Fibroblast of the conjunctiva (primary cell): ENCODE measurements at places on chromosomes 2 and 18.

DNA sequence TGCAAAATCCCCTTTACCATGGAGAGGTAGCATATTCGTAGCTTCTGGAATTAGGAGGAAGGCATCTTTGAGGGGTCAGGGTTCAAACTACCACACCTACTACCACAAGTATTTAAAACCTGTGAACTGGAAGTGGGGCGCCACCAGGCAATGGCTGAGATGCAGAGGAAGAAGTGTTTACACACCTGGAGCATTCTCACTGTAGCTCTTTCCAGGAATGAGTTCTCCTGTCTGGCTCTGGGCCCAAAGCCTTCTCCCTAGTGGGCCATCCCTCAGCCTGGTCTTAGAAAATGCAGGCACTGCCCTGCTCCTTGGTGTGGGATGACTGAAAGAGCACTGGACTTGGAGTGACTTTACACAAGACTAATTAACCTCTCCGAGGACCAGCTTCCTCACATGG, 30.7 kb upstream of the FOXI3 start:
- DNase-seq, result no peak

DNA sequence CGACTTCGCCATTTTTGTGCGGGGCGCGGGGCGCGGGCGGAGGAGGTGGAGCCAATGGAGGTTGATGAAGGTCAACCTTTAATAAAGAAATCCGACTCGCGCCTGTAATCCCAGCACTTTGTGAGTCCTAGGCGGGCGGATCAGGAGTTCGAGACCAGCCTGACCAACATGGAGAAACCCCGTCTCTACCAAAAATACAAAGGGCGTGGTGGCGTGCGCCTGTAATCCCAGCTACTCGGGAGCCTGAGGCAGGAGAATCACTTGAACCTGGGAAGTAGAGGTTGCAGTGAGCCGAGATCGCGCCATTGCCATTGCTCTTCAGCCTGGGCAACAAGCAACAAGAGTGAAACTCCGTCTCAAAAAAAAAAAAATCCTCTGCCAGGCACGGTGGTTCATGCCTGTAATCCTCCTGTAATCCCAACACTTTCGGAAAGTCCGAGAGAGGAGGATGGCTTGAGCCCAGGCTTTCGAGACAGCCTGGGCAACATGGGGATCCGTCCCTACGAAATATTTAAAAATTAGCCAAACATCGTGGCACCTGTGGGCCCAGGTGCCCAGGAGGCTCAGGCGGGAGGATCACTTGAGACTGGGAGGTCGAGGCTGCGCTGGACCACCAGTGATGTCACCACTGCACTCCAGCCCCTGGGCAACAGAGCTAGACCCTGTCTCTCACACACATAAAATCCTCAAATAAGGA, 493 bp upstream of the PREB start:
- no peak for DNase-seq

DNA sequence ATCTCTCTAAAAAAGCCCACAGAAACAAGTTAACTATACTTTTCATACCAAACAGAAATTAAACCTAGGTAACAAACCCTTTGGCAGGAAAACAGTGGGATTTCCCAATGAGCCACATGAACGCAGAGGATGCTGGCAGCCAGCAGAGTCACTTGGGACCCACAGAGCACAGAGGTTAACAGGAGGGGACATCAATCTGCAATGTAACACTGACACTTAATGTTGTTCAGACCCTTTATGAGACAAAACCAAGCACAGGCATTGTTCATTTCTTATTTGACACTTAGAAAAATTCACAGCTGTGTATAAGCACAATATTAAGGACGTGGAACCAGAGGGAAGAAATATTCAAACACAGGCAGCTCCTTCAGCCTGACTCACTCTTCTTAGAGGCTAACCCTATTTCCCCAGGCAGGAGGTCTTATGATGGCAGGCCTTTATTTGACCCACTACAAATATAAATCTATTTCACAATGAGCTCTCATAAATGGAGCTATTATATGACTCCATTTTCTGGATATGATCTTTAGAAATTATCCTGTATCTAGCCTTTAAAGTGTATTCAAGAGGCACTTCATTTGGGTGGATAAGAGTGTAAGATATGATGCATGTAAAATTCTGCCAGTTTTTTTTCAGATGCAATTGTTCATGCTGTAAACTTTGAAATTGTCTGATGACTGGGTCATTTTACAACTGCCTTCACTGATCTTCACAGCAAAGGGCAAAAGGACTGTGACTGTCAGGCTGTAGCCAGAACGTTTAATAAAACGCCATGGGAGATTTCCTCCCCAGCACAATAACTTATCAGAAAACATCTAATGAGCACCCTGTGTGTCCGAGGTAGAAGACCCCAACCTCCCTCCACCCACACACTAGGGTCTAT, 132.8 kb upstream of the SATB2 start:
- no peak for DNase-seq

DNA sequence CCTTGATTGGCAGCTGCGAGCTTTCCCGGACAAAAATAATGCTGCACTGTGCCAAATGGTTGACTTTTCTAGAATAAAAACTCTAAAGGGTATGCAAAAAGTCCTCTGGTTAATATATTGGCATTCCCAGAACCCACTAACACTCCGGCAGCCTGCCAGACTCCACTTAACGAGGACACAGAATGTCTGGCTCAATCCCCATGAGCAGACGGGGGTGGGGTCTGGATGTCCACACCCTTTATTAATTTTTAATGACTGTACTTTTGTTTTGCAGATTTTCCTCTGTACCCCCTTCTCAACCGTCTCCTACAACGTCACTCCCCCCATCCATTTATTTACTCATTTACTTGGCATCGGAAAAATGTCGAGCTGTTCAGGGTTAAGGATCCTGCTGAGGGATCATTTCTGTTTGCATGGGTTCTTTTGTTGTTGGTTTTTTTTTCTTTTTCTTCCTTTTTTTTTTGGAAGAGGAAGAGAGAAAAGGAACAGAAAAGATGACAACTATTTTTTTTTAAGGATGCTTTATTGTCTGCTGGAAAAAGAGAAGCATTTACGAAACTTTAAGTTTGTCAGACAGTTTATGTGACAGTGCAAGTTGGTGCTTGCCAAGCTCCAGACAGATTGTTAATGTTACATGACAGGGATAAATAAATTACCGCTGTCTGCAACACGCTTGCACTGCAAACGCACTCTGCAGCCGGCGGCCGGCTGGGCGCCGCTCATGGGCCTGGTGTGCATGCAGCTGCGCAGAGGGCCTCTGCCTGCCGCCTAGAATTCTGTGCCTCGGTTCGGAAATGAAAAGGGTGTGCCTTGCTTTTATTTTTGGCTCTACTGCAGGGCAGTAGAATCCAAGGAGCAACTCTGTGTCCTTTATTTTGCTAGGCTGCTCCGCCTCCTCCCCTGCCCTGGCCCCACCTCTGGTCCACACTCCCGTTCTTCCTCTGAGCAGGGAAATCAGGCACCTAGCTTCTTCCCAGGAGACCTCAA, 3.6 kb downstream of the LDLRAD4 start:
- no peak for DNase-seq

DNA sequence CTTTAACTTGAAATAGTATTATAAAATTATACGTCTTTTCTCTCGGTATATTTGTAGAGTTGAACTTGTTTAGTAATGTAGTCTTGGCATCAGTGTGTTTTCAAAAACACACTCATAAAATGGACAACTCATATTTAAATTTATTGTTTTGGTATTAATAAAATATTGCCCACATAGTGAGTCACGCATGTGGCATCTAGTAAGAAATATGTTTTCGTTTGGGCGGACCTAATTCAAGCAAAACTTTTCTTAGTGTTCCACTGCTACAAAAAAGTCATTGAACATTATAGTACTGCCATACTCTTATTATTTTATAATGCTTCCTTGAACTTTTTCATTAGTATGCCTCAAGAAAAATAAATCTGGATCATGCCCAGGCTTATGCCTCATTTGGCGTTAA, 31.1 kb upstream of the FAM237A start:
- DNase-seq, result no peak

GRCh38 chr18:74589021-74589420, 8.6 kb upstream of the ZNF407 start:
- no peak for DNase-seq

DNA sequence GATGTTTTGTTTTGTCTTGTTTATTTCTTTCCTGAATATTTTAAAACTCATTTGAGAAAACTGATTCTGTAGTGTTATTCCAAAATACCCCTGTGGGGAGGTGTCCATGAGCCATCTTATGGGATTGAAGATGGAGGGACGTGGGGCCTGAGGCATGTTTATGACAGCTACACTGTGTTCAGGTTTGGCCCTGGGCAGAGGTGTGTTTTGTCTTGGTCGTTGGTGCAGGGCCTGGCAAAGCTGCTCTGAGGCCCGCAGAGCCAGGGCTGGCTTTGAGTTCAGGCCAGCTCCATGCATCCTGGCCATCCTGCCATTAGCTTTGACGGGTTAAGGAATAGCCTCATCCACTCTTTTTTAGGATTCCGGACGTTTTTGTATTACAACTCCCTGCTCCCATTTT, 68.9 kb downstream of the TMEM18 start:
- no peak for DNase-seq

- DNase-seq, result peak; percentile 16
These were observed 864 bp upstream of the XPO1 start for GRCh38 chr2:61538920-61539520.

DNA sequence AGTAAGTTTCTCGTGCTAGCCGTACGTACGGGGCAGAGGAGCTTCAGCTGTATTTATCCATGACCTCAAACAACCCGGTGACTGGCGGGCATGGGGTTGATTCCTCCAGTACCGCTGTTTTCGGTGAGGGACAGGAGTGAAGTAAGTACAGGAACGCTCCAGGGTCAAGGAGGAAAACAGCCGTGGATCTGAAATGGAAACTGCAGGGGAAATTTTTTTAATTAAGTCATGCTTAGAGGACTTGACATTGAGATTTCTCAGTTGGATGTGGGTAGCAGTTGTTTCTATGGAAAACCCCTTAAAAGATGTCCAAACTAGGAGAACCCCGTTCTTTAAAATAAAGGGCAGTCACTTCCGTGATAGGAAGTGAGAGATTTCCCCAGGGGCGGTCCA, 1.2 kb downstream of the RAB12 start:
- DNase-seq, result no peak

GRCh38 chr2:113979191-113980128, 89.6 kb downstream of the ACTR3 start:
- DNase-seq, result no peak

DNA sequence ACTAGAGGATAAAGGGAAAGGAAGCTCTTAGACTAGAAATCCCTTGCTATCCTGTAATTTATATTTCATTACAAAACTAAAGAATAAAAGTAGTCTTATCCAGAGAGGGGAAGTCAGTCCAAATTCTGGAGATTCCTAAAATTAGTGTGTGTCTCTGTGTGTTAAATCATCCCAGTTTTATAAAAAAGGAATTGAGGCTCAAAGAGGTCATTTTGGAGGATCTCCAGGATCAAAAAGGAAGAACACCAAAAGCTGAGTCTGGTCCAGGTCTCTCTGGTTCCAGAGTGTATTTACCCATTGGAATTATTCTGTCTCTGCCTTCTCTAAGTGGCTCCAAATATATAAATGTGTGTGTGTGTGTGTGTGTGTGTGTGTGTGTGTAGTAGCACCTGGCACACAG, 166.7 kb downstream of the NRXN1 start:
- no peak for DNase-seq

- DNase-seq, result no peak
These were observed 132.6 kb downstream of the C1D start for GRCh38 chr2:67930156-67930555.

DNA sequence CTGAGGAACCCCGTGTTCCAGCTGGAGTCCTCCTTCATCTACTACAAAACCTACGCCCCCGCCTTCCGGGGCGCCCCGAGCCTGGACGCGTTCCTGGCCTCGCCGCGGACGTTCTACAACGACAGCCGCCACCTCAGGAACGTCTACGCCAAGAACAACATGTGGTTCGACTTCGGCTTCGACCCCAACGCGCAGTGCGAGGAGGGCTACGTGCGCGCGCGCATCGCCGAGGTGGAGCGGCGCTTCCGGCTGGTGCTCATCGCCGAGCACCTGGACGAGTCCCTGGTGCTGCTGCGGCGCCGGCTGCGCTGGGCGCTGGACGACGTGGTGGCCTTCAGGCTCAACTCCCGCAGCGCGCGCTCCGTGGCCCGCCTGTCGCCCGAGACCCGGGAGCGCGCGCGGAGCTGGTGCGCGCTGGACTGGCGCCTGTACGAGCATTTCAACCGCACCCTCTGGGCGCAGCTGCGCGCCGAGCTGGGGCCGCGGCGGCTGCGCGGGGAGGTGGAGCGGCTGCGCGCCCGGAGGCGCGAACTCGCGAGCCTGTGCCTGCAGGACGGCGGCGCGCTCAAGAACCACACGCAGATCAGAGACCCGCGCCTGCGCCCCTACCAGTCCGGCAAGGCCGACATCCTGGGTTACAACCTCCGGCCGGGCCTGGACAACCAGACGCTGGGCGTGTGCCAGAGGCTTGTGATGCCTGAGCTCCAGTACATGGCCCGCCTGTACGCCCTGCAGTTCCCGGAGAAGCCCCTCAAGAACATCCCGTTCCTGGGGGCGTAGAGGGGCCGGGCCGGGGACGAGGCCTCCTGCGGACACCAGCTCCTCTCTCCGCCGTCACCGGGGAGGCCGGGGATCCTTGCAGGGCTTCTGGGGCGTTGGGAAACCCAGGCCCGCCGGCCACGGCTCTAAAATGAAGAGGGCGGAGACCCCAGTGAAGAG, 5.3 kb upstream of the NEU4 start:
- DNase-seq, result no peak

DNA sequence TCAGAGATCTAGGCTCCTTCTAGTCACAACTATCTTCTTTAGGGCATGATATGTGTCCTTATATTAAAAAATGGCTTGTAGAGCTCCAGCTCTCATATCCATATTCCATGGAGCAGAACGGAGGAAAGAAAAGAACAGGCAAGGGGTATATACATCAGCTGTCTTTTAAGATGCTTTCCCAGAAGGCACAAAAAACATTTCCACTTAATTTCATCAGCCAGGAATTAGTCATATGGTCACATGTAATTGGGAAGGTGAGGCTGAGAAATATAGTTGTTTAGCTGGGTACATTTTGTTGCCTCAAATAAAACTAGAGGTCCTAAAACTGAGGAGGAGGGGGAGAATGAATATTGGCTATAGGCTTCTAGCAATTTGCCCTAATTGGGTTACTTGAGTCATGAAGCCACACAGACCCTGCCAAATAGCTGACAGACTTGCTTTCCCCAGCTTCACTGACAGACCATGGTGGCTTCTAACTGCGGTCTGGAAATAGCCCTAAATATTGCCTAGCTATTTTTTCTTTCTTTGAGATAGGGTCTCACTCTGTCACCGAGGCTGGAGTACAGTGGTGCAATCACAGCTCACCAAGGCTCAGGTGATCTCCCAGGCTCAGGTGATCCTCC, 20.0 kb downstream of the MAIP1 start:
- peak; percentile 69 for DNase-seq
